ENCODE measurements at places on chromosomes 2 and 18.

- DNase-seq: no peak
Observed at GRCh38 chr2:9002637-9003365, 683 bp downstream of the MBOAT2 start.

DNA sequence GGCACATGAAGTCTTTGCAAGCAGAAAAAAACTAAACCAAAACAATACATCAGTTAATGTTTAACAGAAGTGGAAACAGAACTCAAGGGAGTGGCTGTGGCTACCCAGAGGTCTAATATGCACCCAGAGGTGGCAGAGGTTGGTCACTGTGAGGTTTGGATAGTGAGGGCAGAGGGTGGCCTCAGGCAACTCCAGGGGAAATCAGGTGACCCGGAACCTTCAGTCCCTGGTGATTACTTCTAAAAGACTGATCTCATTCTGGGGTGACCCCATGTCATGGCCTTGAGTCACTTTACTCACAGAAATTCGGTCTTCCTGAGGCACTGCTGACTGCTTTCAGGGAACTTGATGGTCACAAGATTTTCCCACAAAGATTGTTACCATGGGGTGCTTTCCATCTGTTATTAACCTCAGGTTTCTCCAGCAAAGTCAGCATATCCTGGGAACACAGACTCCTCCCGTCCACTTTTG is 99.4 kb downstream of the TMEM17 start:
- no peak for DNase-seq

DNA sequence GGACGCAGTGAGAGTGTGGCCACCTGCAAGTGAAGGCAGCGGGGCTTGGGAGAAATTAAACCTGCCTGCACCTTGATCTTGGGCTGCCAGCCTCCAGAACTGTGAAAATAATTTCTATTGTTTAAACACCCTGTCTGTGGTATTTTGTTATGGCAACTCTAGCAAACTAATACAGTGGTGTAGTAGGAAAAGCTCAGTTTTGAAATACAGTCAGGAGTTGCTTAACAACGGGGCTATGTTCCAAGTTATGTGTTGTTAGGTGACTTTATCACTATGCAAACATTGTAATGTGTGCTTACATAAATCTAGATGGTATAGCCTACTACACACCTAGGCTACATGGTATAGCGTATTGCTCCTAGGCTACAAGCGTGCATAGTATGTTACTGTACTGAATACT is 93.4 kb upstream of the FN1 start:
- DNase-seq: no peak

- DNase-seq: no peak
Observed at GRCh38 chr2:179049546-179050311, at the start of gene CCDC141. Gene CCDC141, minus strand, starts transcription at chr2:179050137. Its CDS starts 196 bp downstream, at chr2:179049941.

DNA sequence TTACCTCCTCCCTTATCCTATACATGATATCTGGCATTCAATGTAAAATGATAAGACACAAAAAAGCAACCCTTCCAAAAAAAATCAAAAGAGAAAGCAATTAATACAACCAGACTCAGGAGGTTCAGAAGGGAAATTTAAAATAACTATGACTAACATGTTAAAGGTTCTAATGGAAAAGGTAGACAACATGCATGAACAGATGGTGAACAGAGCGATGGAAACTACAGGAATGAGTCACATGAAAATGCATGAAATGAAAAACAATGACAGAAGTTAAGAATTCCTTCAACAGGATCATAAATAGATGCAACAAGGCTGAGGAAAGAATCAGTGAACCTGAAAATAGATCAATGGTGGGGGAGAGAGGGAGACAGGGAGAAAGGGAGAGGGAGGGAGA is 26.1 kb upstream of the ERCC3 start:
- DNase-seq: no peak

DNA sequence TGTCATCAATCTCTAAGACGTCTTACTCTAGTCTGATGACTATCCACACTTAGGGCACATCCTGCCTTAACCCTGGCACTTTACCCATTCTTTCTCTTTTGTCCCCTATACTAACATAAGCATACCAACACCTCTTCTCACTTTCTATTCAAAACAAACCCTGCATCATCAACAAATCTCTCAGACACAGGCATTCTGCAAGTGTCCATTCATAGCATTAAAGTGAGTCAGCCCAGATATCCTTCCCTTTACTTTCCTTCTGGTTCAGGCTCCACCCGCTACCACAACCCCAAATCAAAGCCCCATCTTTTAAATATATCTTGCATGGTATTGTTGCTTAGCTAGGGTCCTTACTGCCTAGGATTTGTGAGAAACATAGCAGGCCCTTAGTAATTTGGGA is 3.8 kb downstream of the GRB14 start:
- no peak for DNase-seq

- DNase-seq: peak; percentile 29
Observed at GRCh38 chr18:46250084-46250811, 146.1 kb downstream of the HAUS1 start.

GRCh38 chr18:5513947-5514346 is 29.9 kb downstream of the EPB41L3 start:
- DNase-seq: no peak

DNA sequence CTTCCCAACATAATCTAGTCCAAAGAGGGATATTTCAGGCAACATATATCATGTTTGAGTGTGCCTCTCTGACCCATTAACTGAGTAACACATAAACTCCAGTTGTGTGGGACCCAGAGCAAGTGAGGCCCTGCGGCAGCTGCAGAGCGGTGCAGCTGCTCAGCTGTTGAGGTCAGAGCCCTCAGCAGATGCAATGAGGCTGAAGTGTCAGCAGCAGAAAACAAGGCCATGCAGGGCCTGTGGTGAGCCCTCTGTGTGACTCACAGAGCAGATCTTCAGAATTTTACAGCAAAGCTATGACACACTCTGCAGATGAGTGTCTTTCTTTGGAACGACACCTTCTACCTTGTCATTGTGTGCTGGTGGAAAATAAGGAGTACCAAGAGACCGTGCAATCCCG is 168.5 kb downstream of the CBLN2 start:
- DNase-seq: peak; percentile 60

DNA sequence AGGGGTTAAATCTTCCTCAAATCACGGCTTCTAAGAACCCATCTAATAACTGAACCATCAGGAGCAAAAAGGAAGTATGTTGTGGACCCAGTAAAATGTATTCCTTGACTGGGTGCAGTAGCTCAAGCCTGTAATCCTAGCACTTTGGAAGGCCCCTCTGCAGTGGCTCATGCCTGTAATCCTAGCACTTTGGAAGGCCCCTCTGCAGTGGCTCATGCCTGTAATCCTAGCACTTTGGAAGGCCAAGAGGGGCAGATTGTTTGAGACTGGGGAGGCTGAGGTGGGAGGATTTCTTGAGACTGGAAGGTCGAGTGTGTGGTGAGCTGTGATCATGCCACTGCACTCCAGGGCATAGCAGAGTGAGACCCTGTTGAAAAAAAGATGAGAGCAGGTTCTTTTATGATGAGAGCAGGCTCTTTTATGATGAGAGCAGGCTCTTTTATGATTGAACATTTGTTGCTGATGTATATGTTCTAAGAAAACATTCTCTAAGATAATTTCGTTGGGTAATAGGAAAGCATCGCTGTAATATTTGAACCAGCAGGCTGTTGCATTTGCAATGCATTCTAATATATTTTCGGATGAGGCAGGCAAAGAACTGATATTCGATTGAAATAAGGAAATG is 3.5 kb upstream of the PARD6G start:
- no peak for DNase-seq

DNA sequence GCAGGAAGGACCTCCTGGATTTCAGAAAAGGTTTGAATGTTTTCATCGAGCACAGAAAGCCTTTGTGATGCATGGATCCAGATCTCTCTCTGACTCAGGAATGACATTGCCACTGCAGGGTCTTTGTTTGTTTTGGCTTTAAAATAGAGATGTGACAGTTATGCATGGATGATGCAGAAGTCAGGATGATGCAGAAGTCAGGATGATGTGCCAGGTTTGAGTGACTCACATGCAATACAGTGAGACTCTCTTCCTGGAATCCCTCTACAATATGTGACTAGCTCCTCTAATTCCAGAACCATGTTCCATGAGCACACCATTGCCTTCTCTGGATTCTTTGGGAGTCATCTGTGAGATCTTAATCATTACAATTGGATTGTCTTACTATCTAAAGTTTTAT is 177.9 kb upstream of the RAB6C start:
- no peak for DNase-seq

DNA sequence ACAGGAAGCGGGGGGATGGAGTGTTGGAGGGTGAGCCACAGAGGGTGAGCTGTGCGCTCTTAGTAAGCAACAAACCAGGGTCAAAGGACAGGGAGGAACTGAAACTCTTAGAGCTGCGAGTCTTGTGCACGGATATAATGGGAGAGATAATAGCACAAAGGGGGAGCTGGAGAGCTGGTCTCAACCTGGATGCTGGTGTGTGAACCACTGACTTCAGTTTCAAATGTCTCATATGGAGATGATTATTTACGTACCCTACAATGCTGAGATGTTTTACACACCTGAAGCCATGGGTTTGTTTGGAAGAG is 35.9 kb downstream of the PTGR3 start:
- DNase-seq: no peak

GRCh38 chr2:174575124-174575776 is 22.4 kb downstream of the WIPF1 start:
- DNase-seq: no peak

GRCh38 chr2:219443016-219443696 is 8.5 kb downstream of the SPEG start:
- DNase-seq: no peak

GRCh38 chr2:18093196-18093595 is 214.7 kb downstream of the KCNS3 start:
- DNase-seq: no peak

DNA sequence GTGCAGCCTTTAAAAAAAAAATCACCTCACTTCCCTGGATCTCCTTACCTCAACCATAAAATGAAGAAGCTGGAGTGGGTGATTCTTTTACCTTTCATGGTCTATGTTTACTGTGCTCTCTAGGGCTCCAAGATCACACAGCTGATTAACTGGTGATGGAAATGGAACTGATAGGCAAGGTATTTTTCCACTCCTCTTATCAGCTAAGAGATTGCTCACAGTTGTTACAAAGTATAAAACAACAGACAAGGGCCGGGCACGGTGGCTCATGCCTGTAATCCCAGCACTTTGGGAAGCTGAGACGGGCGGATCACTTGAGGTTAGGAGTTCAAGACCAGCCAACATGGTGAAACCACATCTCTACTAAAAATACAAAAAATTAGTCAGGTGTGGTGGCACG is 14.5 kb downstream of the RPS27A start:
- DNase-seq: no peak

GRCh38 chr2:161353543-161353942 is 45.3 kb downstream of the PSMD14 start:
- DNase-seq: no peak

- DNase-seq: no peak
Observed at GRCh38 chr2:239259603-239260298, 141.1 kb downstream of the HDAC4 start.

DNA sequence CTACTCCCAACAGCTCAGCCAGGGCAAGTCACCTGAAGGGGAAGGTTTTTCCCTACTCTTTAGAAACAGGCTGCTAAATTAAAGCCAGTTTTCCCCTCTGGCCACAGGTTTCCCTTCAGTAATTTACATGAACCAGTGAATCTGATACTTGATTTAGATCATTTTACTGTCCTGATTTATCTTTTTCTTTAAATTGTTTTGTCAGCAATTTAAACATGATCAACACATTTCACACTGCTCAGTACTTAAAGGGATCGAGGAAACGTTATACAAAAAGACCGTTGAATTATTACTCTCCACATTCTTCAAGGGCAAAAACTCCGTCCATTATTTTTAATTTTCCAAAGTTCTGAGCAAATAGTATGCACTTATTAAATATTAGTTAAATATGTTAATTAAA is 1165.7 kb upstream of the GYPC start:
- DNase-seq: no peak

- no peak for DNase-seq
Observed at GRCh38 chr18:5500158-5500939, 43.4 kb downstream of the EPB41L3 start.

GRCh38 chr18:63784787-63785452 is 9.7 kb downstream of the SERPINB7 start:
- DNase-seq: no peak

GRCh38 chr18:58412844-58413666 is 215.8 kb downstream of the ALPK2 start:
- no peak for DNase-seq

DNA sequence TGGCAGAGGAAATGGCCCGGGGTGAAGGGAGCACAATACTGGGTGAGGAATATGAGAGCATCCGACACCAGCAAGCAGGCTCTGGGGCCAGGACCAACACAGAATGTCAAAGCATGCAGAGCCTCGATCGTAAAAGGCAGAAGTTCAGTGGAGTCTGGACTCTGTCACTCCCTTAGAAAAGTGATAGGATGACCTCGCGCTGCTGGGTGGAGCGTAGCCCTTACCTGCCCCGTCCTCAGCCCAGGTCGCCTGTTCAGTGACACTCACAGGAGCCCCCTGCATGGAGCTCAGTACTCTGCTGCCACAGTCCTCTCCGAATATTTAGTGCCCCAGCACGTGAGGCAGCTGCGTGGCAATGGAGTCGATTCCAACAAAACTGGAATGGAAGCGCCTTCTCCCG is 236.7 kb upstream of the MYT1L start:
- DNase-seq: no peak

GRCh38 chr2:38158378-38159118 is 82.6 kb upstream of the CYP1B1 start:
- DNase-seq: no peak

DNA sequence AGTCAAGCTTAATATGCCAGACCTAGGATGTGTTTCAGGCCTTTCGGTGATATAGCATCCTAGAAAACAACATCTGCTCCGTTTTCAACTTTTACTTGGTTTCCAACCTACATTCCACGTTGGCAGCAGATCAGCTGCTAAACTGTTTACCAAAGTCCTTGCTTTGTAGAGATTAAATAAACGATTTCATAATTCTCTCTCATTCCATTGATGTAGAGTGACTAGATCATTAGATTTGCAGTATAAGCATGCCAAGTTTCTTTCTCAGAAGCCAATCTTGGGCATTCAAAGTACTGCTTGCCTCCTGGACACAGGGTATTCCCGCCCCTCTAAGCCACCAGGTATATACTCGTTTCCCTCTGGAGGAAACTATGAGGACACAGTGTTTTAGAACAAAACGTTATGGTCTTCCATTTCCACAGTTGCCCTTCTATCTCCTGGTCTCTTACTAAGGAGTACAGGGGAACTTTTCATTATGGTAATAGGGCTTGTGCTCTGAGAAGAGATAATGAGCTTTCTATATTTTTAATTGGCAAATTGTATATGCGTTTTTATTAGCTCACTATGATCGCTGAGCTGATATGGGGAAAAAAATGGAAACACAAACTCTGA is 10.5 kb upstream of the INSIG2 start:
- DNase-seq: no peak

DNA sequence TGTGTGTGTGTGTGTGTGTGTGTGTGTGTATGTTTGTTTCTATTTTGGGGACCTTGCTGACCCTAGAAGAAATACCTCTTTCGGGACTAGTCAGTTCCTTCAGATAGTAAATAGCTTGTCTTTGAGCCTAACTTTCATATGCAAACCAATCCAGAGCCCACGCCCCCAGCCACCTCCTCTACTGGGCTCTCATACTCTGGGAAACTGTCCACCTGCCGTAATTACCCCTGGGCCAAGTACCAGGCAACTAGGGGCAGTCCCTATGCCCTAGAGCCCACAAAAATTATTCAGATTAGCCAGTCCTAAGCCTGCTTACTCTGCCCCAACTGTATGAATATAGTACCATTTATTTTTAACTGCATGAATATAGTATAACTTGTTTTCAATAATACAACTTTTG is 970.4 kb downstream of the EPHA4 start:
- no peak for DNase-seq

GRCh38 chr2:53584986-53585385 is 182.6 kb upstream of the CHAC2 start:
- DNase-seq: no peak

Data from NCI-H2107 (cell line).